Stomach (tissue), 19 donors: ENCODE measurements at places on chromosomes 11 and 22.

- no peak for DNase-seq
These were observed 259.2 kb upstream of the CTSC start for GRCh38 chr11:88596786-88597185.

DNA sequence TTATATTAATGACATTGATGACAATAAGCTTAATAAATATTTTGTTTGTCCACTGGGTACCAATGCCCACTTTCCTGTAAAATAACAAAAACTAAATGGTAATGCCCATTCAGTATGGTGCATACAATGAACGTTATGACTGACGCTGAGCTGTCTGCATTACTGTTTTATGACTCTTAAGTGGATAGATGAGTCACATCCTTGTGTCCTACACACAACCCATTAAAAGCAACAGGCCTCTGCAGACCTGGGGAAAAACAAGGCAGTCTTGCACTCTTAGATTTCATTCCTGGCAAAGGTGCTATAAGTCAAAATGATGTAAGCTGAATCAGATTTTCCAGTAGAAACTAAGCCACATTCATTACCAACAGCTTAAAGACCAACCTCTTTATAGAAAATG is 176.3 kb upstream of the TMEM45B start:
- DNase-seq, result no peak

- DNase-seq, result peak; percentile 91
These were observed 34.8 kb downstream of the MYH9 start for GRCh38 chr22:36352803-36353507.

- DNase-seq, result no peak
These were observed 81.7 kb downstream of the PHF21B start for GRCh38 chr22:44928136-44928463.

- DNase-seq, result no peak
These were observed 31.4 kb downstream of the ADAMTS8 start for GRCh38 chr11:130396965-130397364.

- DNase-seq, result no peak
These were observed 3.0 kb upstream of the TNKS1BP1 start for GRCh38 chr11:57327721-57328120.

DNA sequence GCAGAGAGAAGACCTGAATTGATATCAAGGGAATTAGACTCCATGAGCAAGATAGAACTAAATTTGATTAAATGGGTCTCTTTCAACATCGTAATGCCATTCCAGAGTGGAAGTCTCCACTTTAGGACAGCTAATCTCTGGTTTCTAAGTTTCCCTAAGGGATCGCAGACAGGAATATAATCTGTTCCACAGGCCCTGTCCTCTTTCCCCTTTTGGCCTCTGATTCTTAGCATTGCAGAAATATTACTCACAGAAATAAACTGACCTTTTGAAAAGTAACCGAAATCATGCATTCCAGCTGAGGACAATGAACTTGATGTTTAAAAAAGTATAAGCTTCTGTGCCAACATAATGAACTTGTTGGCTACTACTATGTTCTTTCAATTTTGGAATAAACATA is 227.8 kb downstream of the ETS1 start:
- DNase-seq, result no peak
